ENCODE measurements at places on chromosomes 7 and 10. TPM values are rescaled to one million over a fixed set of nuclear protein-coding genes. Genes with fewer than 3 reads are reported as not detected.

SPDYE1 gene
- not detected for total RNA-seq

GRCh38 chr7:112370436-112370835, 79.8 kb upstream of the IFRD1 start:
- no peak for DNase-seq

GRCh38 chr7:27200761-27201579, 1.1 kb upstream of the HOXA13 start:
- DNase-seq: peak; percentile 42

DNA sequence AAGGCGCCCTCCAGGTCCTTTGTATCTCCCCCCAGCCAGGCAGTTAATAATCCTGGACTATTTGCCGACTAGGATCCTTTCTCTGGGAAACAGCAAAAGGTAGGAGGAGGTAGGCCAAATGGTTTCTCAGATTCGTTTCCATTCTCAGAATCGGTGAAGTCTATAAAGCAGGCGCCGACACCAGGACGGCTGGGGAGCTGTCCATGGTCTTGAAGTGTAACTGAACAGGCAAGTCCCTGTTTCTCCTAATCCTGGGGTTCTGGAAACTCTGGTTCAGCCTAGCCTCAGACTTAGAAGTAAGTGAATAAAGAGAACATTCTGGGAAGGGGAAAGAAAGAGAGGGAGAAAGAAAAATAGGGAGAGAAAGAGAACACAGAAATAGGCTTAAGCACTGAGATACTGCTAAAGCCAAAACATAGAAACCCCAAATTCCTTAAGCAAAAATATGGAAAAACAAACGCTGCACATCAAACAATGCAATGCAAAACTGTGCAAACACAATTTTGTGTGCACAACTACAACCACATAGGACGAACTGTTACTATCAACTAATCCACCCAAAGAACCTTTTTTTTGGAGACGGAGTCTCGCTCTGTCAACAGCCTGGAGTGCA, 11.1 kb upstream of the INA start:
- no peak for DNase-seq

DNA sequence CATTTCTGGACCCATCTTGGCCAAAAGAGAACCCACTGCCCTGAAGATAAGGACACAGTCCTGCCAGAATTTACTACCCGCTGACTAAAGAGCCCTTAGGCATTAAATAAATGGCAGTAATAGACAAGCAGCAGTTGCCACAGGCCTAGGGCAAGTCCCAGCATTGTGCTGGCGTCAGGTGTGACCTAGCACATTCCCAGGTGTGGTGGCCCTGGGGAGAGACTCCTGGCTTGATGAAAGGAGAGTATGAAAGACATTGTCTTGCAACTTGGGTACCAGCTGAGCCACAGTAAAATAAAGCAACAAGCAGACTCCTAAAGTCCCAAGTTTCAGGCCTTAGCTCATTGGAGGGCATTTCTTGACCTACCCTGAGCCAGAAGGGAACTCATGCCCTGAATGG, 715.7 kb upstream of the SORCS1 start:
- no peak for DNase-seq

DNA sequence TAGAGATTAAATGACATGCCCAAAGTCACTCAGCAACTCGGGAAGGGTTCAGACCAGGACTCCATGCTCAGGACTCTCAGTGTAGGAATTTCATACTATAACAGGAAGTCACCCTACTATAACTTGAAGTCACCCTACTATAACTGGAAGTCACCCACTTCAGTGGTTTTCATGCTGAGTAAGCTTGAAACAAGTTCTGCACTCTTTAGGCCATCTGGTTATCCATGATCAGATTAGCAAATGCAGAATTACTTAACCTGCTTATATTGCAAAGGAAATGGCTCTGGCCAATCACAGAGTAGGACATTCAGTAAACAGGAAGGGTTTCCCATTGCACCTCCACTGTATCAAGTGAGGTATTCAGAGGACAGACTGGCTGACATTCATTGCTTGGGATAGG, 1240.4 kb downstream of the GATA3 start:
- DNase-seq: no peak

CCDC172 gene
- total RNA-seq: not detected

Data from left colon (tissue), 2 donors.